CD4-positive, alpha-beta T cell treated with Interleukin-17A for 4 hours (primary cell): ENCODE measurements at places on chromosomes 3 and 15.
A peak's percentile ranks its signal among the peaks of the same experiment; 100 is the strongest.

- DNase-seq, result no peak
These were observed 20.4 kb upstream of the TPM1 start for GRCh38 chr15:63022181-63022580.

- no peak for DNase-seq
These were observed 563.6 kb upstream of the ADAMTS9 start for GRCh38 chr3:65251375-65251774.

GRCh38 chr3:55270976-55271375 lies 216.1 kb downstream of the WNT5A start:
- no peak for DNase-seq

DNA sequence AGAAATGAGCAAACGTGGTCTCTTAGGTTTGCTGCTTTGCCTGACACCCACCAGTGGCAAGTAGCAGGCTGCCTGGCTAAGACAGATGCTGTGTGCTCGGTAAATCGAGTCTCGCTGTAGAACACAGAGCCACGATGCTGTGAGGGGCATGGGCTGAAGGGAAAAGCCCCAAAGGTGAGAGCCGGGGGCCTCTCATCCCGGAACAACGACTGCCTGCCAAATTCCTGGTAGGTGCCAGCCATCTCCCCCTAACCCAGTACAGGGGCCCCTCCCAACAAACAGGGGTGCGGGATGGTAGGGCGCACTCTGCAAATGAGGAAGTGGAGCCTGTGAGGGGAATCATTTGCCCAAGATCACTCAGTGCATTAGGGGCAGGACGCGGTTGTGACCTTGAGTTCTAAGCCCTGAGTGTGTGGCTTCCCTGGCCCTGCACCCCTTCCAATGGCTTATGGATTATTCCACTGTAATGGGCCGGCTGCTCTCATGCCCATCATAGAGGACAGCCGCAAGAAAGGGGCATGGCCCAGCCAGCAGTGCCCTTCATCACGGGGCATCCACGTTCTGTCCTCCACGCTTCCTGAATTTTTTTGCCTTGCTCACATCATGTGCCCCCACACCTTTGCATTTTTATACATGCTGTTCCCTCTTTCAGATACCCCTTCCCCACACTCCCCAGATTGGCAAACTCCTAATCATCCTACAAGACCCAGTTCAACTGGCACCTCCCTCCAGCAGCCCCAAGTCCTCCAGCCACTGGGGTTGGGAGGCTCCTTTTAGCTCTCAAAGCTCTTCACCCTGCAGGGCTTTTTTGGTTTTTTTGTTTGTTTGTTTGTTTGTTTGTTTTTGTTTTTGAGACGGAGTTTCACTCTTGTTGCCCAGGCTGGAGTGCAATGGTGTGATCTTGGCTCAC lies 125.4 kb downstream of the NUP210 start:
- no peak for DNase-seq

DNA sequence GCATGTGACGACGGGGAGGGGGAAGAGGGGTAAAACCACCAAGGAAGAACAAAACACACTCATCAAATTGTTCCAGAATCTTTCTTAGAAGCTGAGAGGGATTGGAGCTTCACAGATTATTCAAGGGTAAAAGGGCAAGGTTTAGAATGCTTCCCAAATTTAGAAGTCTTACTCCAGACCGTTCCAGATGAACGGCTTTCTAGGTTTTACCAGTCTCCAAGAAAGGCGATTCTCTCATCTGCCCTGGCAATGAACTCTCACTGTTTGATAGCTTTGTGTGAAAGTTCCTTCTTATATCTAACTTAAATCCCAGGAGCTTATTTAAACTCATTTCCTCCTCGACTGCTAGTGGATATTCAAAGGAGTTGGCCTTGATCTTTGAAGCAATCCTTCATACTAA lies 124.3 kb upstream of the PRICKLE2 start:
- DNase-seq, result no peak

- DNase-seq, result no peak
These were observed 64.4 kb downstream of the PPM1L start for GRCh38 chr3:160820430-160820829.

- DNase-seq, result peak; percentile 21
These were observed 98.5 kb upstream of the CCDC80 start for GRCh38 chr3:112739252-112739965.
